ENCODE measurements at places on chromosomes 6 and 20.

- DNase-seq: no peak
These were observed 849.6 kb upstream of the MAP3K7 start for GRCh38 chr6:91436448-91436847.

- no peak for DNase-seq
These were observed 33.8 kb upstream of the TMEM244 start for GRCh38 chr6:129894921-129895320.

DNA sequence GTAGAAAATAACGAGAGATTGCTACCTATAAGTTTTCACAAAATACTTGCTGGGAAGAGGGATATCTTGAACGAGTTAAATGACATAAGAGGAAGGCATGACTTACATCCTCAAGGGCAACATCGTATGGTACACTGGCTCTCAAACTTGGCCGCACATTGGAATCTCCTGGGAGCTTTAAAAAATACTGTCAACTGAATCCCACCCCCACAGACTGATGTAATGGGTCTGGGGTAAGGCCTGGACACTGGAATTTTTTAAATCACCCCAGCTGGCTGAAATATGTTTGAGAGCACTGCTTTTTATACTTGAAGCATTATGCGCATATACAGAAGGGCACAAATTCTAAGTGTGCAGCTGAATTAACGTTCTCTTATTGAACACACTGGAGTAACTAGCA lies 8.0 kb upstream of the TSHZ2 start:
- DNase-seq: no peak

- DNase-seq: no peak
These were observed 33.0 kb upstream of the ME1 start for GRCh38 chr6:83463886-83464285.

DNA sequence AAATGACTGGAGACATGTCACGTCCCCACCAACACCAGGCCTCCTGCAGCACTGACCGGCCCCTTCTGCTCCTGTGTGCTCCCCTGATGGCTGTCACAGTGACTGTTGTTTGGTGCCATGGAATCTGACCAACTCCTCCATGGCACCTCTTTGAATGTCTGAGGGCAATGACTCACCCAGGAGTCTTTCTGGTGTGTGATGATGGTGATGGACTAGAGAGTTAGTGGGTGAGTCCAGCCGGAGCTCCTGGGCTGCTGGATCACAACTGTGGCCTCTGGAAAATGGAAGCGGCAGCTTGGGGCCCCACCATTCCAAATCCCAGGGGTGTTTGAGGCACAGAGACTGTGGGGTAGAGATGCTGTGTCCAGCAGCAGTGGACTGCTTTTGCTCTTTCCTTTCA lies 133.3 kb downstream of the TFAP2C start:
- DNase-seq: no peak

- DNase-seq: no peak
These were observed 73.6 kb downstream of the RSPH3 start for GRCh38 chr6:158926414-158926813.

DNA sequence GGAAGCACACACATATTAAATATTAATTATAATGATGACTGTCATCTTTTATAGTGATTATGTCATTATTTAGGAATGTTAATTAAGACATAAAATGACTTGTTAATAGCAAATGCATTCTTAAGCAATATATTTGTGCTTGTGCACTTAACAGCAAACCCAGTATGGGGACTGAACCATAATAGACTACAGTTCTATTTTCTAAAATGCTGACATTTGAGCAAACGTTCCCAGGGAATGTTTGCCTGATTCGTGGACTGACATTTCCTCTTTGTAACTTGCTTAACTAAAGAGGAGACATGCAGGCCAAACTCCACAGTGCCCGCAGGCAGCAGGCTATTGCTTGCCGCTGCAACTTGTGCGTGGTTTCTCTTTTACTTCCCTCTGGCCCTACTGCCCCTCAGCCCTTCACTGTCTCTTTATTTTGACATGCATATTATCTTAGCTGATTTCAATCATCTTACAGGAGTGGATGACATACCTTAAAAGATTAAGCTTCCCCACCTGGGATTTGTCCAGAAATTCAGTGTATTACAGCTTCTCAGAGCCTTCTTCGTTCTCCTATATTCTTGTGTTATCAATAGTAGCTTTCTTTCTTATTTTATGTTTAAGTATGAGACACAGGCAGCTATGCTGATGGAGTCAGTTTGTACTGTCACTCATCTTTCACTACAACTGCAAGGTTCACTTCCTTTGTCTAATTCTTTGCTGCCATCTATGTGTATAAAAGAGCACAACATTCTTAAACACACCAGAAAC lies 141.5 kb downstream of the GMDS start:
- no peak for DNase-seq

DNA sequence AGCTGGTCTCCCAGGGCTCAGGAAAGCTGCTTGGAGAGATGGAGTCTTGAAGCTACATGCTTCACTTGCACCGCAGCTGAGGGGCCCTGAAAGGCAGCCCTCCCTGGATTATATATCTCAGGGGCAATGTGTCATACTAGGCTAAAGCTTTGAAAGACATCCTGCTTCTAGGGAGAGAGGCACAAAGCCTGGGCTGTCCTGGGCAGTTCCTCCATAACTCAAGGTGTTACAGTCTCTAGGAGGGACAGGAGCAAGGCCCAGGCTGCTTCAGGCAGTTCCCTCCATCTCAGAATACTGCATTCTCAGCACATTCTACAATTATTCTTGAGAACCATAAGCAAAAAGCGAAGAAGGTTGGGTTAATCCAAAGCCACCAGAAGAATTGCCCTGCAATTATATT lies 22.0 kb upstream of the TXNDC5 start:
- no peak for DNase-seq

- DNase-seq: no peak
These were observed 68.4 kb downstream of the RPP40 start for GRCh38 chr6:4935486-4935885.

DNA sequence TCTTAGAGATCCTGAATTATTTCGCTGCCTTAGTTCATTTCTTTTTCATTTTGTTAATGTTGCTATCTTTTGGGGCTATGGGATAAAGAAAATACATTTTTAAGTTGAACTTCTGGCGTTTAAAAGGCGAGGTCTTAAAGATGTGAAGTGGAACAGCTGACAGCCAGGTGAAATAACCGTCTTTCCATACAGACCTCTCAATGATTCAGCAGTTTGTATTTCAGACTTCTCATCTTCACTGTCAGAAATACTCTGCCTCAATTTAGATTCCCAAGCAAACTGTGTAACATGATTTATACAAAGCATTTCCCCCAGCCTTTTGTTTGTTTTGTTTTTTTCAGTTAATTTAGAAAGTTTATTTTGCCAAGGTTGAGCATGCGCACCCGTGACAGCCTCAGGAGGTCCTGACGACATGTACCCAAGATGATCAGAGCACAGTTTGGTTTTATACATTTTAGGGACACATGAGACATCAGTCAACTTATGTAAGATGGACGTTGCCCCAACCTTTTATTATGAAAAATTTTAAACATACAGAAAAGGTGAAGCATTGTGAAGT lies 40.0 kb downstream of the SLC9A8 start:
- no peak for DNase-seq

DNA sequence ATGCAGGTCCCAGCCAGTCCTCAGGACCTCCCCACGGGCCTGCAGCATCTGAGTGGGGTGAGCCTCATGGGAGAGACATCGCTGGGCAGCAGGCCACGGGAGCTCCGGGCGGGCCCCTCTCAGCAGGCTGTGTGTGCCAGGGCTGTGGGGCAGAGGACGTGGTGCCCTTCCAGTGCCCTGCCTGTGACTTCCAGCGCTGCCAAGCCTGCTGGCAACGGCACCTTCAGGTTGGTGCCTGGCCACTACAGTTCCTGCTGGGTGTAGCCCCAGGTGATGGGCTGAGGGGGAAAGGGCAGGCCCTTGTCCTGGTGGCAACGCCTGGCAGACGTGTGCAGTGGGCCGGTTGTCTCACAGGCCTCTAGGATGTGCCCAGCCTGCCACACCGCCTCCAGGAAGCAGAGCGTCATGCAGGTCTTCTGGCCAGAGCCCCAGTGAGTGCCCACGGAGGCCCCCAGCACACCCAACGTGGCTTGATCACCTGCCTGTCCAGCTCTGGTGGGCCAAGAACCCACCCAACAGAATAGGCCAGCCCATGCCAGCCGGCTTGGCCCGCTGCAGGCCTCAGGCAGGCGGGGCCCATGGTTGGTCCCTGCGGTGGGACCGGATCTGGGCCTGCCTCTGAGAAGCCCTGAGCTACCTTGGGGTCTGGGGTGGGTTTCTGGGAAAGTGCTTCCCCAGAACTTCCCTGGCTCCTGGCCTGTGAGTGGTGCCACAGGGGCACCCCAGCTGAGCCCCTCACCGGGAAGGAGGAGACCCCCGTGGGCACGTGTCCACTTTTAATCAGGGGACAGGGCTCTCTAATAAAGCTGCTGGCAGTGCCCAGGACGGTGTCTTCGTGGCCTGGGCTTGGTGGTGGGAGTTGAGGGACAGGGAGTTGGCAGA lies 787 bp upstream of the TNFRSF6B start:
- DNase-seq: no peak

DNA sequence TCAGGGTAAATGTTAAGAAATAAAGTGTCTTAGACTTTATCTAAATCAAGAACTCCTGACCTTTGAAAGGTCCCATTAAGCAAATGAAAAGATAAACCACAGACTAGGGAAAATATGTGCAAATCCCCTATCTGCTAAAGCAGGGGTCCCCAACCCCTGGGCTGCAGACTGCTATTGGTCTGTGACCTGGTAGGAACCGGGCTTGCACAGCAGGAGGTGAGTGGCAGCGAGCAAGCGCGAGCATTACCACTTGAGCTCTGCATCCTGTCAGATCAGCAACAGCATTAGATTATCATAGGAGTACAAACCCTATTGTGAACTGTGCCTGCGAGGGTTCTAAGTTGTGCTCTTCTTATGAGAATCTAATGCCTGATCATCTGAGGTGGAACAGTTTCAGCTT lies 42.4 kb downstream of the LCA5 start:
- DNase-seq: no peak

GRCh38 chr20:8749101-8749500 lies 319.8 kb upstream of the PLCB4 start:
- DNase-seq: no peak

GRCh38 chr6:149964308-149965193 lies 808 bp downstream of the ULBP1 start:
- no peak for DNase-seq

- no peak for DNase-seq
These were observed 12.0 kb downstream of the PTPN1 start for GRCh38 chr20:50522053-50522674.

DNA sequence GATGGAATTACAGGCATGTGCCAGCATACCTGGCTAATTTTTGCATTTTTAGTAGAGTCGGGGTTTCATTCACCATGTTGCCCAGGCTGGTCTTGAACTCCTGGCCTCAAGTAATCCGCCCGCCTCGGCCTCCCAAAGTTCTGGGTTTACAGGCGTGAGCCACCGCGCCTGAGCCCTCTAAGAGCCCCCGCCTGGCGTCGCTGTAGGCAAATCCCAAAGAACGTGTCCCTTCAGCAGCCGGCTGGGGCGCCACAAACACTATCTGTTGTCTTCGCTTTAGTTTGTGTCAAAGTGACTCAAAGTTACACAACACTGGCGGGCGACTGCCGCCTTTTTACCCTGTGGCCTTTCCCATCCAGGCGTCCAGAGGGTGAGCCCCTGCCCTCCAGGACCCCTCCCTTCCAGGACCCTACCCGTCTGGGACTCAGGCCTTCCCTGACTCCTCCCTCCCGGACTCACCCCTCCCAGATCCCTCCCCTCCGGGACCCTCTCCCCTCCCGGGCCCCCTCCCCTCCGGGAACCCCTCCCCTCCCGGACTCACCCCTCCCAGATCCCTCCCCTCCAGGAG lies 940 bp upstream of the ADRM1 start:
- peak; percentile 75 for DNase-seq

GRCh38 chr6:167973148-167973885 lies 24.2 kb upstream of the KIF25 start:
- no peak for DNase-seq

- DNase-seq: no peak
These were observed 6.0 kb downstream of the RARS2 start for GRCh38 chr6:87583822-87584221.

GRCh38 chr20:61127311-61128039 lies 124.6 kb upstream of the CDH4 start:
- no peak for DNase-seq

DNA sequence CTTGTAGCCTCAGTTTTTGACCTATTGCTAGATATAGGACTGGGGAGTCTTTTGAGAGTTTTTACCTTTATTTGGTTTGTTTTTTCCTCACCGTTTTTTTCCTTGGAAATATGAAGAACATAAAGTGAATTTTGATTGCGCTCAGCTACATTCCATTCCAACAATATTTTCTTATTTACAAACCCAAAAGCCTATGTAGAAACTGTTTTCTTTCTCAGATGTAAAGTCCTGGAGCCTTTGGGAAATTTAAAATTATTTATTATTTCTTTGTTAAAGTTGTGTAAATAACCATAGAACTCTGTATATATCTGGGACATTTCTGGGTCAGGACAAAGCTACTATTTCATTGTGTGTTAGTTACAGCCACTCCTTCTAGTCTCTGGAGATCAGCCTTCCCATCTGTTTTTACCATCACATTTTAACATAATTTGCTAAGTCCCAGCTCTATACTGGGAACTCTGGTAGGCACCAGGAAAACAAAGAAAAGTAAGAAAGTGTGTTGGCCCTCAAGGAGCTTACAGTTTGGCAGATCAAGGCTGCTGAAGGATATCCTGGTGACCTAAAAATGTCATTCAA lies 68.8 kb downstream of the JAG1 start:
- DNase-seq: no peak

DNA sequence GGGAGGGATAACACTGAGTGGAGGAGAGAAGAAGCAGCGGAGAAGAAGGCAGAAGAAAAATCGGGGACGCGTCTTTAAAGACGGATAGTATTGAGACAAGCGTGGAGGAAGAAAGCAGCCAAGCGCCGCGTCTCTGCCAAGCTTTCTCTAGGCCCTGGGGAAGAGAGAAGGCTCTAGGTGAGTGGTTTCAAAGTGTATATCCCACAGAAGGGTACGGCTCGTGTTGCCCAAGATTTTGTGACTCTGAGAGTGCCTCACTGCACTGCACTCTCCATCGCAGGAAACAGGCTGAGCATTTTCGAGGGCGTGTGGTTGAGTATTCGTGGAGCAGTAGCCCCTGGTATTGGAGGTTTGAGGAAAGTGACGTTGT lies 185.4 kb downstream of the TRIM27 start:
- DNase-seq: no peak

DNA sequence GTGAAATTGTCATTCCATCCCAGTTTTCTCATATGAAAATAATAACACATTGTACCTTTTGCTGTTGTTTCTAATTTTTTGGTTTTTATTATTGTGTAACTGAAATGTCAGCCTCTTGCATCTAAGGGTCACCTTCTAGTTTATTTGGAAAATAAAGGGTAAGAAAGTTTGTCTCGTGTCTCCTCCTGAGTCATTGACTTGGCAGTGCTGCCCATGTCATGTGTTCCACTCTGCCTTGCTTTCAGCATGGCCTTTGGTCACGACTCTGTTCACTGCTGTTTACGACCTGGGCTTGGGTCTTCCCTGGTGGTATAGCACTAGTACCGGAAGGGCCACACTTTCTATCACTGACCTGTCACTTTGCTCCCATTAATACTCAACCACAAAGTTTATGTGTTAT lies 171.4 kb upstream of the RSPO3 start:
- DNase-seq: no peak

DNA sequence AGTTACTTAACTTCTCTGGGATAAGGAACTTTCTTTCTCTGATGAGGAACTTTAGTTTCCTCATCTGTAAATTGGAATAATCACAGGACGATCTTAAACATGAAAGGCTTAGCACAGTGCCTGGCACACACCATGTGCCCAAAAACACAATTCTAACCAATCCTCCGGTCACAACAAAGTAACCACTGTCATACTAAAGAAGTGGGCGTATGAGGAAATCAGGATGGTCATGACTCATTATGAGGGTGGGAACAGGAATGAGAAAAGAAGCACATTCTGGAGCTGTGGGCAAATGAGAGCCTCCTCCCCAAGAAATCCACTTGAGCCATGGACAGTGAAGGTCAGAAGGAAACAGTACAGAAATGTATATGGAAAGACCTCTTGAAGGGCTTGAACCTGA lies 82.9 kb downstream of the LRFN2 start:
- no peak for DNase-seq
